Kidney epithelial cell (primary cell): ENCODE measurements at places on chromosomes 6 and 20.

DNA sequence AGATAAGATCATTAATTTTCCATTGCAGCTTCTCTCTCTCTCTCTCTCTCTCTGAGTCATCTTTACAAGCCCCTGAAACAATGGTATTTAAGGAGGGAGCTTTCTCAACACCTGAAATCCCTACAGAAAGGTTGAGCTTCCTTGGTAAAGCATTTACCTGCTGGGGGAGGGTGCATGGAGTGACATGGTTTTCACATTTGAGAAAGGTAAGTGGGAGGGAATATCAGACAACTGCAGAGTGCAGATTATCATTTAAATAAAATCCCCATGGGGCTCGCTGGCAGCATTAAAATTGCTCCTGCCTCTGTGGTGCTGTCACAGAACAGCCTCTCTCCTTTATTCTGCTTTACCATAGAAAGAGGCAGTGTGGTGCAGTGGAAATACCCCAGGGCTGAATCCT, 10.3 kb upstream of the PDYN start:
- no peak for DNase-seq

- no peak for DNase-seq
Observed at GRCh38 chr6:454148-454991, 62.8 kb downstream of the IRF4 start.

GRCh38 chr20:42604998-42605956, 584.4 kb downstream of the PTPRT start:
- peak; percentile 71 for DNase-seq

- DNase-seq, result no peak
Observed at GRCh38 chr6:5504078-5504477, 242.8 kb downstream of the FARS2 start.

GRCh38 chr20:1788044-1788443, 107.2 kb upstream of the SIRPA start:
- no peak for DNase-seq

- no peak for DNase-seq
Observed at GRCh38 chr6:29720863-29721262, 2.4 kb upstream of the HLA-F start.
